CD4-positive, alpha-beta T cell treated with Interferon gamma for 1 hour (primary cell): ENCODE measurements at places on chromosomes 4 and X.

DNA sequence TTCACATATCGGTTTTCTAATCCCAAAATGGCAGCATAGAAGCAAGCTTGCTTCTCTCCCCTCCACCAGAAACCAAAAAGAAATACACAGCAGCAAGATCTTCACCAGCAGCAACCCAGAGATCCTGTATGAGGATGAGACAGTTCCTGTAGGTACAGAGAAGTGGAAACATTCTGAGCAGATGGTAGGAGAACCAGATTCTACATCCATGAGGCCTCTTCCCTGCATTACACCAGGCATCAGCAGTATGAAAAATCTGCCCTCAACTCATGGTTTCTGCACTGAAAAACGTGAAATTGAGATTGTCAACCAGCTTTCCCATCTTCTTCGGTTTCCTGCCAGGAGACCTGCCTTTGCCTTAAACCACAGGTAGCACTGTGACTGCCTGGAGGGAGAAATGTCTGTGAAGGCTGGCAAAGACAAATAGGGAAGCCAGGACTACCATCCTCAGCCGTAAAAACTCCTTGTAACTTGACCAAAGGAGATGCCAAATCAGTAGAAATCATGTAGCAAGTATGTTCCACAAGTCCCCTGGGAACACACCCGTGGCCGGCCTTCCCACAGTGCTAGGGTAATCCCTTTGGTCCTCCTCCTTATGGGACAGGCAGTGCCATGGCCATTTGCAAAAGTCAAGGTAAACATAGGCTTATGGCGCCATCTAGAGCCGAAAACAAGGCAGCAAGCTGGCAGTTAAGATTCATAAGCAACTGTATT lies 24.0 kb upstream of the MTHFD2L start:
- peak; percentile 45 for DNase-seq

GRCh38 chr4:142036795-142037583 lies 400.6 kb downstream of the IL15 start:
- DNase-seq: no peak

DNA sequence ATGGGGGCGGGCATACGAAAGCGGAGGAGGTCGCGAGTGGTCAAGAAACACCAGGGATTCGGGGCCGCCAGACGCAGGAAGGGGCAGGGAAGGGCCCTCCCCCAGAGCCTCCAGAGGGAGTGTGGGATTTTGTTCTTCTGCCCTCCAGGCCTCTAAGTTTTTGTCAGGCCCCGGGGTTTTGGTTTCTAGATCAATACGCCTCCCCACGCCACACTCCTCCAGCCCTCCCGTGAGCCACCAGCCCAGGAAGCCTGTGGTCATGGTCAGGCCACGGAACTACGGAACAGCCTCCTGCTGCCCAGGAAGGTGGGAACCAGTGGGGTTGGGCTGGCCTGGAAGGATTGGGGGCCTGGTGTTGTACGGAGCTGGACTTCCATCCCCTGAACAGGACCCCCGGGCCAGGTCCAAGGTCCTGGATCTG lies 38.4 kb downstream of the CPLX1 start:
- no peak for DNase-seq

GRCh38 chrX:156003486-156004185 lies 6.1 kb downstream of the IL9R start:
- no peak for DNase-seq

GRCh38 chrX:25555521-25555920 lies 539.8 kb upstream of the ARX start:
- DNase-seq: no peak

DNA sequence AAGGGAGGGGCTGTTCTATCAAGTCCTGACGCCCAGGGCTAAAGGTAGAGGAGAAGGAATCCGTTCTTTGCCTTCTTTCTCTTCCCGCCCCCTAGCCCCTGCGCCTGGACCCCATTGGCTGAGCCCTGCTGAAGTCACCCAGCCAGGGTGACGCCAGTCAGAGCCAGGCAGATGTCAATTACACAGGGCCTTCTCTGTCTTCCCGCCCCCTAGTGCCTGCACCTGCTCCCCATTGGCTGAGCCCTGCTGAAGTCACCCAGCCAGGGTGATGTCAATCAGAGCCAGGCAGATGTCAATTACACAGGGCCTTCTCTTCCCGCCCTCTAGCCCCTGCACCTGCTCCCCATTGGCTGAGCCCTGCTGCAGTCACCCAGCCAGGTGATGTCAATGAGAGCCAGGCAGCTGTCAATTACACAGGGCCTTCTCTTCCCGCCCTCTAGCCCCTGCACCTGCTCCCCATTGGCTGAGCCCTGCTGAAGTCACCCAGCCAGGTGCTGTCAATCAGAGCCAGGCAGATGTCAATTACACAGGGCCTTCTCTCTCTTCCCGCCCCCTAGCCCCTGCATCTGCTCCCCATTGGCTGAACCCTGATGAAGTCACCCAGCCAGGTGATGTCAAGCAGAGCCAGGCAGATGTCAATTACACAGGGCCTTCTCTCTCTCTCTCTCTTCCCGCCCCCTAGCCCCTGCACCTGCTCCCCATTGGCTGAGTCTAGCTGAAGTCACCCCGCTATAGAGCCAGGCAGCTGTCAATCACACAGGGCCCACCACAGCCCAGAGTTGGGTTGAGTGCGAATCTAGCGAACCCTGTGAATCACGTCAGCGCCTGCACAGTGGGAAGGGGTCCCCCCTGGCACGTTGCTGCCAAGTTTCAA lies 46.4 kb downstream of the ASMT start:
- DNase-seq: peak; percentile 94

DNA sequence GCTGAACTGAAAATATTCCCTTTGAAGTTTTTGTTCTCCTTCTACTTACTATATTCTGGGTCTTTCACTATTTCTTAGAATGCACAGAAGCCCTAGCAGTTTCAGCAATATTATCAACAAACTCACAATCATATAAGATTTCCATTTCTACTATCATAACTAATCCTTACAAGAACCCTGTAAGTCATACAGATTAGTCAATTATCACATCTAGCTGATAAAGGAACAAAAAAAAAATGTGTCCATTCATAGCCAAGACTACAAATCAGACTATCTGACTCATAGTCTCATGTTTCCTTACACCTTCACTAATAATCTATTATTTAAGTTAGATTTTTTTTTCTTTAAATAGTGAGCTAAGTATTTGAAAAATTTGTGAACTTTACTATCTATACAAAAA lies 72.5 kb downstream of the LRBA start:
- no peak for DNase-seq

- DNase-seq: no peak
Measured at GRCh38 chr4:7635445-7636239, 200.9 kb upstream of the PSAPL1 start.

DNA sequence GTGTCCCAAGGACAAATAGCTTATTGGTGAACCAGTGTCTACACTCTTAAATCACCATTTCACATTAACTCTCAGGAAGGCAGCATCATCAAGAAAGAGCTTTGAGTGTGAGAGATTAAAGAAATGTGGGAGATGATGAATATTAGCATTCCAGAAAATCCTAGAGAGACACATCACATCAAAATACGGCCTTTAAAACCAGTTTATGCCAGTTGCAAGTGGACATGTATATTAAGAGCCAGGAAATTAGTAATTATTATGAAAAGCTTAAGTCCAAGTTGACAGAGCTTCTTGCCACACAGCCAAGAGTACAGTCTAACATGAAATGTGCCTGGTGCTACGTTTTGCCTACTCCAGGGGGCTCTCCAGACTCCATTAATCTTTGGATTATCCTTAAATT lies 503.0 kb upstream of the BOD1L1 start:
- no peak for DNase-seq

- DNase-seq: no peak
Measured at GRCh38 chr4:26377328-26378311, 56.8 kb downstream of the RBPJ start.

- DNase-seq: peak; percentile 75
Measured at GRCh38 chrX:49079489-49080428, at the start of gene WDR45. TSS of gene WDR45 (minus strand) at chrX:49079887. CDS start at chrX:49078095, 1,792 bp downstream.

GRCh38 chrX:87006561-87006960 lies 511.0 kb upstream of the KLHL4 start:
- no peak for DNase-seq

DNA sequence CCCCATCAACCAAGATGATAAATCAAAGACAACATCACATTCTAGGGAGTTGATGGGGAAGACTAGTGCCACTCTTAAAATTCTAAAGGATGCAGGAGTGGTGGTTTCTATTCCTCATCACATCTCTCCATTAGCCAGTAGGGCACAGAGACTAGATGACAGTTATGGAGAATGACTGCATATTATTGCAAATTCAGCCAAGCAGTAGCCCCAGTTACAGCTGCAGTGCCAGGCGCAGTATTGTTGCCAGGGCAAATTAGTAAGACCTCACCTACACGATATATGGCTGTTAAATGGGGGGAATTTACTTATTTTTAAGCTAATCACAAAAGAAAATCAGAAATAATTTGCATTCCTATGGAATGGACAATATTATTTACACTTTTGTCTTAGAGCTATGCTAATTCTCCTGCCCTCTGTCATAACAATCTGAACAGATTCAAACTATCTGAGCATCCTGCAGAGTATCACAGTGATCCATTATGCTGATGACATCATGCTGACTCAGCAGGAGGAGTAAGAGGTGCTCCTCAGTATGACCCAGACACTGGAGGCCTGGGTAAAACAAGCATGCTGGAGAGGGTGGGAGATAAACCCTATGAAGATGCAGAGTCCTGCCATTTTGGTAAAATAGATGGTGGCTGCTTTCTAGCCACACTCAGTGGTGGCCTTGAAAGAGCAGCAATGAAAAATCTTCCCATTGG lies 24.7 kb downstream of the ETNPPL start:
- DNase-seq: no peak

- DNase-seq: no peak
Measured at GRCh38 chr4:13432453-13432852, 51.7 kb downstream of the RAB28 start.

- no peak for DNase-seq
Measured at GRCh38 chrX:6852121-6852520, 295.4 kb upstream of the STS start.

GRCh38 chr4:114783215-114783595 lies 184.6 kb downstream of the UGT8 start:
- DNase-seq: no peak

GRCh38 chr4:93719552-93719951 lies 109.0 kb upstream of the ATOH1 start:
- no peak for DNase-seq

GRCh38 chrX:108064613-108065012 lies 19.7 kb downstream of the VSIG1 start:
- no peak for DNase-seq
